Activated CD4-positive, alpha-beta T cell treated with anti-CD3 and anti-CD28 coated beads, Interleukin-2, amount 50 U/mL, for 48 hours (primary cell): ENCODE measurements at places on chromosomes 3 and 15.

DNA sequence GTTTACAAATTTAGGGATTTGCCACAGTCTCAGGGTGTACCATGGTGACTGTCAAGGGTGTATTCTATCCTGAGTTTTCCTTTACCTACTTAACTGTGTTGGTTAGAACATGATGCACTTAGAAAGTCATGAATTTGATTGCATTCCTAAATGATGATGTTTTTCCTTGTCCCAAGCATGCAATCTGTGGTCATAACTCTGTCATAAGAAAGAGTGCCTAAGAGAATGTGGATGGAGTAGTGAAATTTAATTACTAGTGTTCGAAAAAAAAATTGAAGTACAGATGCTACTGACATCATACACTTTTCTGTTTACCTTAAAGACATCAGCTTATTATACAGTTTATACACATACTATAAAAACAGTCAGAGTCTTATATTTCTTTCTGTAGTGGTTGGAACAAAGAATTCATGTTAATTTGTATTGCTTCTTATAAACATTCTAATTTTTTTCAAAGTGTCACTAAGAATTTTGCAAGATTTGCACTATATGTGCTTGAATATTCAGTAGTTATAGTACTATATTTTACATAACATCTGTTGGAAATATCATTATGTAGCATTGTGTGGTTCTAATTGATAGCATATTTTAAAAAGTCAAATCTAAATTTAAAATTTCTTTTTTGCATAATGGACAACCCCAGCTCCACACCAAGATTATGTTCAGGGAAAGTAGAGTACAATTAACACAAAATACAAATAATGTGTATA lies 231.3 kb upstream of the KCNMB2 start:
- DNase-seq, result no peak

DNA sequence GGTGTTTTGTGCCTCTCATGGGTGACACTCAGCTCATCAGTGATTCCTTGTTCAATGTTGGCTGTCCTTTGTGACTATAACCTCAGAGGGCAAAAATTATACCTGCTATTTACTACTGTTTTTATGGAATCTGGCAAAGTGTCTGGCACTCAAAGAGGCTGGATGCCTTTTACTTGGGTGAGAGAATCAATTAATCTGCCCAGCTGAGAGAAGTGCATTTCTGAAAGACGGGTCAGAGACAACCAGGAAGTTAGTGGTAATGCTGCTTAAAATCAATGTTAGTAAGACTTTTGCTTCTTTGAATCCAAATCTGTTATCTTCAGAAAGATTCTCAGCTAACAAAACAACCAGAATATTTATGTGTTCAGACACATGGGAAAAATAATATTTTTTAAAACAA lies 436.2 kb upstream of the SUCLG2 start:
- DNase-seq, result no peak

GRCh38 chr3:156553705-156554356 lies 1.1 kb downstream of the SSR3 start:
- DNase-seq, result peak; percentile 7

DNA sequence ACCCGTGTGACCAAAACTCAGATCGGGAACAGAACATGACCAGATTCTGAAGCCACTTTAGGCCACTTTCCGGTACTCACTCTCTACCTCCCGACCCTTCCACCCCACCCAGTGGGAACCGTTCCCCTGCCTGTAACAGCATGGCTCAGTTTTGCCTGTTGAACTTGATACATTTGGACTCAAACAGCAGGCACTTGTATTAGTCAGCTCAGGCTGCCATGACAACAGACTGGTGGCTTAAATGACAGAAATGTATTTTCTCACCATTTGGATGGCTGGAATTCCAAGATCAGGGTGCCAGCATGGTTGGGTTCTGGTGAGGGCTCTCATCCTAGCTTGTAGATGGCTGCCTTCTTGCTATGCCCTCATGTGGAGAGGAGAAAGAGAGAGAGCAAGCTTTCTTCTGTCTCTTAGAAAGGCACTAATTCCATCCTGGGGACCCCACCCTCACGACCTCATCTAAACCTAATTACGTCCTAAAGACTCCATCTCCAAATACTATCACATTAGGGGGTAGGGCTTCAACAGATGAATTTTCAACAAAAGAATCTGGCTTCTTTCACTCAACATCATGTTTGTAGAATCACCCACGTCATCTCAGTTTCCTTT lies 9.3 kb upstream of the SSUH2 start:
- no peak for DNase-seq

DNA sequence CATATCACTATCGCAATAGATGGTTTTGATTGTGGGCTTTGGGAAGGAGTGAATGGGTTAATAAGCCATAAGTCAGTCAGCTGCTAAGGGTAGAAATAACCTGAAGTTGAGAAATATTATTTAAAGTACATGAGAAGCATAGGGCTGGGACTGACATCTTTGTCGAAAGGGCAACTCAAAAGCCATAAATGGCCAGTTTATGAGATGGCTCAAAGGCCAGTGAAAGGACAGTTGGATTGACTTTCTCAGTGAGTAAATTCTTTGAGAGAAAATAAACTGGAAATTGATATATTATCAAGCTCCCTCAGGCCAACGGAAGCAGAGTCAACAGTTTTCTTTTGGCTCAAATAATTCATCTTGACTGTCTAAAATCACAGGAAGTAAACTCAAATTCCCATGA lies 419.8 kb downstream of the NSUN3 start:
- no peak for DNase-seq

DNA sequence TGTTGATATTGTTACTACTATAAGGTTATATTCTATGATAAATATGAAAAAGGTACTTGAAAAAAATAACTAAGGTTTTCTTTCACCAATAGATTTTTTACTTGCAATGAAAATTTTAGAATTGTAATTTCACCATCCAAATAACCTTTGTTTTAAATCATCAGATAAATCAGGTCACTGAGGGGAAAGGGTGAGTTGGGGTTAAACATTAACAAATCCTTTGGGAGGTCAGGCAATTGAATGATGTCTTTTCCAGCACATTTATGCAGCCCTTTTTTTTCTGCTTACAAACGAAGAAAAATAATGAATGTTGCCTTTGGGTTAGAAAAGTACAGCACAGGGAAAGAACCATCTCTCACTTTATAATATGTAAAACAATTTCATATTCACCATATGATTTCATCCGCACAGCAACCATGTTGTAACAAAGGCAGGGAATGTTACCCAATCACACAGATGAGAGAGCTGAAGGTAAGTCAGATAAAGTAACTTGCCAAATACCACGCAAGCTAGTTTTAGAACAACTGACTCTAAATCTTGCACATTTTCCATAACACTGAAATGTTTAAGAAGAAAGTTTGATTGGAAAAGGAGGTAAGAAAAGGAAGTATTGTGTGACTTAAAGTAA lies 151.3 kb downstream of the FGF12 start:
- no peak for DNase-seq

- peak; percentile 15 for DNase-seq
Measured at GRCh38 chr3:172323894-172324610, 124.2 kb downstream of the GHSR start.

- no peak for DNase-seq
Measured at GRCh38 chr15:25170781-25171110, 216.0 kb downstream of the SNRPN start.

- no peak for DNase-seq
Measured at GRCh38 chr3:70501561-70501960, 189.1 kb upstream of the MDFIC2 start.

DNA sequence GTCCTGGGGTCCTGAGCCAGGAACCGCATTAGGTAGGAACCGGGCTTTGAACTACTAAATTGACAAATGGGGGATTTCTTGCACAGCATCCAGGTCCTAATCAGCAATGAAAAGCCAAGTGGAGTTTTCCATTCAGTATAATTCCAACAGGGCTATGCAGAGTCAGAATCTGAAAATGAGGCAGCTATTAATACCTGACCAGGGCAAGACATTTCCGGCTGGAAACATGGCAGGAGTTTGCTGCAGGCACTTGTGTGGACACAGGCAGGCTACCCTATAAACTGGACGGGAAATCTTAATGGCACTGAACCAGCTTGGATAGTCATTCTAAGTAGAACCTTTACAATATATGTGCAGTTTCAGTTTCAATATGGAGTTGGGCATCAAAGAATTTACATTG lies 553.1 kb downstream of the FGF12 start:
- no peak for DNase-seq

DNA sequence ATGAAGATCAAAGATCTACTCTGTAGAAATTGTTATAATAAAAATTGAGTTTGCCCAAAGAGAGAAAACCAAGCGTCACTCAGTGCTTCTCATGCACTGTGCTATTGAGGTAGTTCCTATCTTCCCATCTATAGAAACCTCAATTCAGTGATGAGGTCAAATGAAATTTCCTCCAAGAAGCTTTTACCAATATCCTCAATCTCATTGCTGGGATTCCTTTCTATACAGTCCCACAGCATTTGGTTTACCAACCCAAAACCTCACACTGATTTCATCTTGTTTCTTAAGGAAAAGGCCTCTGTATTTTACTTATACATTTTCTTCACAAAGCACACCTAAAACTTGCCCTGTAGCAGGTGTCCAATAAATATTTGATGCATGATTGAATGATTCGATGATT lies 147.2 kb downstream of the ALCAM start:
- no peak for DNase-seq
